ENCODE measurements at places on chromosomes 1 and 21.
A peak's percentile ranks its signal among the peaks of the same experiment; 100 is the strongest.

DNA sequence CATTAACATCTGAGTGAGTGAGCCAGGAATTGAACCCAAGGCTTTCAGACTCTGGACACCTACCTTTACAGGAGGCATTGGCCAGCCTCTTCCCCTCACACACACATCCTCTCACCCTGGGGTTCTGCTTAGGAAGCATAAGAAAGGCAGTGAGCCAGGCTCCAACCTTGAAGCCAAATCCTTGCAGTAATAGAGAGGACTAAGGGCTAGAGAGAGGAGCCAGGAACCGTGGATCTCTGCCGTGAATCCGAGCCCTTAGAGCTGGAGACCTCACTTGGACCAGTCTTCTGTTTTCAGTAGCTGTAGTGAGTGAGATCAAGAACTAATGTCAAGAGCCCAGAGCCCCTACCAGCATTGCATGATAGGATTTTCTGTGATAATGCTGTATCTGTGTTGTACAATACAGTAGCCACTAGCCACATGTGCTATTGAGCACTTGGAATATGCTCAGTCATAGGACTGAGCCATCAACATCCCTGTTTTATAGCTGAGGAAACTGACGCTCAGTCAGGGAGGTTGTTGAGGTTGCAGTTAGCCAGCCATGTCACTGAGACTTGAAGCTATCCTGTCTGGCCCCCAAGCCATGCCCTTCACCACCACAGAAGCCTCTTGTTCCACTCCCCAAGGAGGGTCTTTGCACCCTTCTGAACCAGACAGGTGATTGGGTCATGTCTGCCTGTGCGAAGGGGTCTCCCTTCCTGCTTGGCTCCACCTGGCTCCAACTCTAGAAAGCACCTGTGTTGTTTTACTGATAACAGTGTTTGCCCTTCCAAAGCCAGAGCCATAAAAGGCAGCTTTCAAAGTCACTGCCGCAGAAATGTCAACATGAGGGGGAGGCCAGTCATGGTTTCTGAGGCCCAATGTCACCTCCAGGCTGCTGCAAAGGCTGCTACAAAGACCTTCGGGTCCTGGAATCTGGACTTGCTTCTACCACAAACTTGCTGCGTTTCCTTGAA is 101.1 kb upstream of the JUN start:
- DNase-seq: no peak

GRCh38 chr1:115710859-115711624 is 57.5 kb downstream of the CASQ2 start:
- DNase-seq: no peak

DNA sequence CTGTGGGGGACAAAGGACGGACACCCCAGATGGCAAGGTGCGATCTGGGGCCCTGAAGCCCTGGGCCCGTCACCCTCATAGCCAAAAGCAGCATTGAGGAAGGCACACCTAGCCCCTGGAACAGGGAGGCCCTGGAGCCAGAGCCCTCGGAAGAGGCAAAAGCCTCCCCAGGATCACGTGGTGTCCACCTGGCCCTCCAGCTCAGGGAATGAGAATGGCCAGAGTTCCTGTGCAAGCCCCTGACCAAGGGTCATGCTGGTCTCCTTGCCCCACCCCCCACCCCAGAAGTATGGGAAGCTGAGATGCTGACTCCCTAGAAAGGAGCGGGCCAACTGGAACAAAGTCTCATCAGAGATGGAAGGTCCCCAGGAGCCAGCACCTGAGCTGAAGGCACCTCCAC is 1.0 kb upstream of the PDZK1IP1 start:
- DNase-seq: no peak

DNA sequence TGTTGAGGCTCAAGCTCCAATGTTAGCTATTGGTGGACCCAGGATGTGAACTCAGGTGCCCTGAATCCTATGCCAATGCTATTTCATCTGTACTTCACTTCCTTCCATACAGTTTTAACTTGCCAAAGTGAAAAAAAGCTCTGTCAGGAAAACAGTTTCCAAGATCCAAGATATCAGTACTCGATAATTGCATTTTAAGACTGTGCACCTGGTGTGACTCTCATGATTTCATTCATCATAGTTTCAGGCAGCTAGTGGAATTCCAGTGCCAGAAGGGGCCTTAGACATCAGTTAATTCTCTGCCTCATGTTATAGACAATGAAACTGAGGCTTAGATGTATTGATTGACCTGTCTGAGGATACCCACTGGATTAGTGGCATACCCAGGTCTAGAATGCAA is 26.5 kb upstream of the LEPR start:
- no peak for DNase-seq

DNA sequence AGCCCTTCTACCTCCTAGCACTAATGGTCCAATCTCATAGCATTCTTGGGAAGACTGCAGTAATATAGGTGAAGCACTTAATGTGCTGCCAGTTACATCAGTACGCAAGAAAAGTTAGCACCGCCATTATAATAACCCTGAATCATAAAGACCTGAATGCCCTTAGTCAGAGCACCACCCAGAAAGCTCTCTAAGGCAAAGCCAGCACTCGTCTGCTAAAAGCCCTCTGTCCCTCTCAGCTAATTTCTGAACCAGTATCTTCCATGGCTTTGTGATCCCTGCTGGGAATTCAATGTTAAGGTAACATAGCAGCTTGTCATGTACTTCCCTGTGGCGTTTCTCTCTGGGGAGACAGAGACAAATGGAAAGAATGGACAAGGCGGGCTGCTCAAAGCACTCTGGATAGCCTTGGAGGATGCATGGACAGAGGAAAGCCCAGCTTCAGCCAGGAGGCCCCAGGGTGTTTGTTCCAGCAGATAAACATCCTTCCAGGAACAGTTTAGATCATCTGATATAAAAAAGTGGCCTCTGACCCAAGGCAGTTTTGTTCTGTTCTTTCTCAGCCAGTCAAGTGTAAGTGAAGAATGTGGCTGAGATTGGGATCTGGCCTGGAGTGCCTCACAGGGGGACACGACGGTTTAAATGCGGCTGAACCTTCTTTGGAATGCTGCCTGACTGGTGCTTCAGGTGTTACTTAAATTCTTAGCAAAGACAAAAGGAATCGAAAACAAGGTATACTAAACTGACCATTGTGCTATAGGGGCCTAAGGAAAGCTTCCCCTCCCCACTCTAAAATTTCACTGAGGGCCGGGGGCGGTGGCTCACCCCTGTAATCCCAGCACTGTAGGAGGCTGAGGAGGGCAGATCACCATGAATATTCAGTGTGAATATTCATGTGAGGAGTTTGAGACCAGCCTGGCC is 58.1 kb upstream of the VTCN1 start:
- no peak for DNase-seq

DNA sequence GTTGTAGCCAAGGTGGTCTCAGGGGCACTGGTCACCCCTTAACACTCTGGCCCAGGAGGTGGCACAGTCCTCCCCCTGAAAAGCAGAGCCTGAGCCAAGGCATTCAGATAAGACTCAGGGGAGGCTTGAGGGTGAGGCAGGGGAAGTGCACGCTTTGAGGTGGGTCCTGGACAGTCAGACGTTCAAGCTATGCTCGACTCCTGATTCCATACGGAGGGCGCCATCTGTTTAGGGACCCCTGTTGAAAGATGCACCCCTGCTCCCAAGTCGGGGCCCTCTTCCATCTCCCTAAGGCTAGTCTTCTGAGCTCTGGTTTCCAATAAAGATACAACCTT is 12.9 kb upstream of the CHI3L1 start:
- DNase-seq: no peak

DNA sequence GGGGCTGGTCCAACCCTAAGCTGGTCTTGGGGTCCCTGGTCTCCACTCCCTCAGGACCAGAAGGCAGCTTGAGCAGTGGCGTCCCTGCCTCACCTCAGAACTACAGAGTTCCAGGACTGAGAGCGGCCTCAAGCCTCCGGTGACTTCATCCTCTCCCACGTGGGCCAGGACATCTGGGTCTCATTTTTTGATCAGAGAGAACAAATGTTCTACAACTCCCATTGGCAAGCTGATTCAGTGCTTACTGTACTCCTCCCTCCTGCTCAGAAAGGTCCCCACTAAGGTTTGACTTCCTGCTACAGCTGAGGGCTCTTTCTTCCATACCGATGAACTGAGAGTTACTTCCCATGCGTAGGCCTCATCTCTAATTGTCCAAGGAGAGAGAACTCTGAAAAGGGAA is 78.5 kb downstream of the PLXNA2 start:
- DNase-seq: no peak

- no peak for DNase-seq
These were observed 1681.0 kb downstream of the NCAM2 start for GRCh38 chr21:22679207-22679606.

DNA sequence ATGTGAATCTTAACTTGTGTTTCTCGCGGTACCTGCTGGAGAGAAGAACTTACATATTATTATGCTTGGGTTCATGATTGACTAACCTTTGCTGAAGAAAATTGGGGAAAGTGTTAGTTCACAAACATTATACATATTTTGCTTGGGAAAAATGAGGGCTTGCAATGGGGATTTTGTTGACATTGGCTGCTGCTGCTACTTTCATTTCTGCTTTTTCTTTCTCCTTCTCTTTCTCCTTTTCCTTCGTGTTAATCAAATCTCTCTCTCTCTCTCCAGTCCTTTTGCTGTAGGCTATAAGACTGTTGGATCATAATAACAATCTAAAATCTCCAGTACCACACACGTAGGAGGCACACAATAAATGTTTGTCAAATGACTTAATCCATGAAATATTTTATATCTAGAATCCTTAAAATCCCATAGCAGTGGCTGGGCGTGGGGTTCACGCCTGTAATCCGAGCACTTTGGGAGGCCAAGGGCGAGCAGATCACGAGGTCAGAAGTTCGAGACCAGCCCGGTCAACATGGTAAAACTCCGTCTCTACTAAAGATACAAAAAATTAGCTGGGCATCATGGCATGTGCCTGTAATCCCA is 23.0 kb downstream of the IRF2BP2 start:
- no peak for DNase-seq

DNA sequence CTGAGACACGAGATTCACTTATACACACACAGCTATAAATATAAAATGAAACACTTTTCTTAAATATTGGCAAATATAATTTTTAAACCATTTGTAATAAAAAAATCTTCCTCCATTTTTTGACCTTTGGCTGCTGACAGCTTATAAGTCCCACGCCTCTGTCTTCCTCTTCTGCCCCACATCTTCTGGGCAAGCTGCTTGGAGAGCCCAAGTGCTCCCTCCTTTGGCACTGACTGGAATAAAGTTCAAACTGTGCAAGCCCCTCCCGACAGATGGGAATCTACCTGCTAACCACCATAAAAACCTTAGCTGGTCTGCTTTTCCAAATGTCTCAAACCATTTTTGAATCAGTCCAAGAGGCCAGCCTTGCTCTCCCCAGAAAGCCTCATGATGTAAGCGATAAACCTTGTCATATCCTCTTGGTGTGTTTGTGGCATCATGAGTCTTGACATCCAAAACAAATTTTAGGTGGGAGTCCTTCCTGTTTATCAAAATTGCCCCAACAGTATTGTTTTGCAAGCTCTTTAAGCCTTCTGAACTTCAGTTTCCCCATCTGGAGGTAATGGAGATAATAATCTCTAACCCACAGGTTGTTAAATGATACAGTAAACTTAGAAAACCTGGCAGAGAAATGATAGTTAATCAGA is 99.8 kb downstream of the SNX7 start:
- no peak for DNase-seq

- DNase-seq: no peak
These were observed 41.7 kb downstream of the SYT6 start for GRCh38 chr1:114111731-114112641.

GRCh38 chr1:8939000-8939265 is 6.7 kb upstream of the CA6 start:
- no peak for DNase-seq

- DNase-seq: no peak
These were observed 63.9 kb downstream of the URB2 start for GRCh38 chr1:229689904-229690303.

DNA sequence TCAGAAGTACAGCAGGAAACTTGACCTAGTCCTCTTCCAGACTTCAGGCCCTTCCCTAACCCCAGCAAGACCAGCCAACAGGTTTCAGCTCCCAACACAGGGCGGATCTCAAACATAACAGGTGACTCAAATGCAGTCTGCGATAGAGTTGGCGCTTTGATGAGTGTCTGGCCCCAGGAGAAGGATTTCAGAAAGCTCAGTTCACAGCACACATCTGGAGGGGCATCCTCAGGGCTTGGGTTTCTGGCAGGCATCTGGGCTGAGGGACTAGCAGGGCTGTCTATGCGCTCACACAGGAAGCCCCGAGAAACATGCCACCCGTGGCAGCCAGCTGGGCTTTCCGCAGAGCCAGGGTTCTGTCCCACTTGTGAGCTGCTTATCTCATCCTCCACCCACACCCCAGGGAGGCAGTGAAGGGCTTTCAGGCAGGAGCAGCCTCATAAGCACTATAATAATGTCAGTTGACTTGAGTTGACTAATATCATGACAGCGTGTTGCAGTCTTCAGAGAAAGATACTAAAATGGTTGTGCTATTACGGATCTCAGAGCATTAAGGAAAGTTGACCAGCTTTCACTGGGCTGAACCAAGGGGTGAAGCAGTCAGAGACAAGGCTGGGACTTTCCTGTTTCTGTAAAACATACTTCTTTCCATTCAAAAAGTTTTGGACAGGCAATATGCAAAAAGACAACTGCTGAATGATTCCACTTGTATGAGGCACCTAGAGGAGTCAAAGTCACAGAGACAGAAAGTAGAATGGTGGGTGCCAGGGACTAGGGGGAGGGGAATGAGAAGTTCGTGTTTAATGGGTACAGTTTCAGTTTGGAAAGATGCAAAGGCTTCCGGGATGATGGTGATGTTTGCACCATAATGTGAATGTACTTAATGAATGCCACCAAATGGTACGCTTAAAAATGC is 233.0 kb upstream of the IRF2BP2 start:
- no peak for DNase-seq

- DNase-seq: peak; percentile 96
These were observed 3.4 kb downstream of the ADGRB2 start for GRCh38 chr1:31760471-31761470.

DNA sequence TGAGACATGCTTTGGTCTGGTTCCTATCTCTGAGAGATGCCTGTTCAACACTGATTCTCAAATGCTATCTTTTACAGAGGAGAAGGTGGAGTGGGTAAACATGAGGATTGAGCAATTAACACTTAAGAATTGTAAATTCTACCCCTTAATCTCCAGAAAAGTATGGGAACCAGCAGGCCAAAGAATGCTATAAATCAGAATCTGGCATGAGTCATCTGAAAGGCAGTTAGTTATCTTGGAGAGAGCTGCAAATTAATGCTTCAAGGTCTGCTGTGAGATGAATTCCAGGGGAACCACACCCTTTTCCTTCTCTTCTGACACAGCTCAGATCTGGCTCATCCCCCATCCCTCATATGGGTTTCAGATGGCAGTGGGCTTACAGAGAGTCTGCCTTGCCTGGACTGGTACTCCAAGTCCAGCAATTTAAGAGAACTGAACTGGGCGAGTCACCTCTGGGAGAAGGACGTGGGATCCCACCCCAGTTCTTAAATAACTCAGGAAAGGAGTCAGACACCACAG is 5.2 kb downstream of the S100A10 start:
- peak; percentile 71 for DNase-seq

GRCh38 chr1:245160288-245160687 is 5.5 kb downstream of the KIF26B start:
- DNase-seq: no peak

GRCh38 chr21:17964716-17965115 is 145.6 kb upstream of the C21orf91 start:
- DNase-seq: no peak

GRCh38 chr1:229822026-229822425 is 196.0 kb downstream of the URB2 start:
- DNase-seq: no peak

GRCh38 chr1:171267391-171267790 is 19.1 kb downstream of the FMO1 start:
- no peak for DNase-seq

Measured in hepatic stellate cell (primary cell).